Lung (tissue), 17 donors: ENCODE measurements at places on chromosomes 12 and 14. TPM values are rescaled to one million over a fixed set of nuclear protein-coding genes. Genes with fewer than 3 reads are reported as not detected.
A peak's percentile ranks its signal among the peaks of the same experiment; 100 is the strongest.

DNA sequence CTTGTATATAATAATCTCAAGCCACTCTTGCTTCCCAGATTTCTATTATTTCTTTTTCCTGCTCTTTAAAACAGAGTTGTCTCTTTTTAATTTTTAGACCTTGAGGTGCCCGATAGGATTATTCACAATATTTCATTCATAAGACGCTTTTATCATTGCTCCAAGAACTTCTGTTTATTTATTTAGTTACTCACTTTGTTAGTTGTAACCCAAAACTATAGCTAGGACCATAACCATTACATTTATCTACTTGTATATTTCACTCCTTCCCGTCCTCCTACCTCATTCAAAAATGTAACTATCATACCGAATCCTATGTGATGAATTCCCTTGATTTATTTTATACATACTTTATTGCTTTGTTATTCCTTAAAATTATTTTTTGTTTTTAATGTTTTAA, 7.1 kb downstream of the EIF2S3B start:
- no peak for DNase-seq

GRCh38 chr12:95545731-95546490, 5.4 kb downstream of the USP44 start:
- no peak for DNase-seq

DNA sequence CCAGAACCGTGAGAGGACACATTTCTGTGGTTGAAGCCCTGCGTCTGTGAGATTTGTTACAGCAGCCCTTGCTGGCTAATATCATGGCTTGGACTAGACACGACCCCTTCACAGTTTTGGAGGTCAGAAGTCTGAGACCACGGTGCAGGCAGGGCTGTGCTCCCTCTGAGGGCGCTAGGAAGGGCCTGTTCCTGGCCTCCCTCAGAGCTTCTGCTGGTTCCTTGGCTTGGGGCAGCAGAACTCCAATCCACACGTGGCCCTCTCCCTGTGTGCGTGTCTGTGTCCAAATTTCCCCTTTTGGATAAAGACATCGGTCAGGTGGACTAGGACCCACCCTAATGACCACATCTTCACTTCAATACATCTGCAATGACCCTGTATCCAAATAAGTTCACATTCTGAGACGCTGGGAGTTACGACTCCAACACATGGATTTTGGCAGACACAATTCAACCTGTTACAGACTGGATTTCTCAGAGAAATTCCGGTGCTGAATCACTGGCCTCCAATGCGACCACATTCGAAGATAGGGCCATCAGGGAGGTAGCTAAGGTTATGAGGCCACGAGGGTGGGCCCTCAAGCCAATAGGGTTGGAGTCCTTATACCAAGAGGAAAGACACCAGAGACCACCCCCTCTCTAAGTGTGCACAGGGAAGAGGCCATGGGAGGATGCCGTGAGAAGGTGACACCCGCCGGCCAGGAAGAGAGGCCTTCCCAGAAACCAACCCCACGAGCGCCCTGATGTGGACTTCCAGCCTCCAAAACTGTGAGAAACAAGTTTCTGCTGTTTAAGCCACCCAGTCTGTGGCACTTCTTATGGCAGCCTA, 43.6 kb upstream of the PPP2R5C start:
- DNase-seq = no peak

- DNase-seq = no peak
Measured at GRCh38 chr12:25262389-25263074, 11.8 kb upstream of the KRAS start.

- DNase-seq = no peak
Measured at GRCh38 chr14:92351750-92352149, 28.8 kb downstream of the SLC24A4 start.

DNA sequence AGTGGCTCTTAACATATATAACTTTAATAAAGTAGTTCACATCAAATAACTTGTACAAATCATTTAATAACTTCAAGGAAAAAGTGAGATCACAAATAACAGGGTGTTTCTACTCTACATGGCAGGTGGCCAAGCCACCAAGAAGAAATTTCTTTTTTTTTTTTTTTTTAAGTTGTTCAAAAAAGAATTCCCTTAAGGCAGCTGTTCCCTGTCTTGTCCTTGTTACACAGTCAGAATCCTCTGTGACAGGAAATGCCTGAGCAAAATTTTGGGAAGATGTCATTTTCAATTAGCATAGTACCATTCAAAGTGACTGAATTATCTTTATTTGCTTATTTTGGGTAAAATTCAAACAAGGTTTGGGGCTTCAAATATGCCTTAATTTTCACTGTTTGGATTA, 79.4 kb downstream of the LIN7A start:
- peak; percentile 22 for DNase-seq

DNA sequence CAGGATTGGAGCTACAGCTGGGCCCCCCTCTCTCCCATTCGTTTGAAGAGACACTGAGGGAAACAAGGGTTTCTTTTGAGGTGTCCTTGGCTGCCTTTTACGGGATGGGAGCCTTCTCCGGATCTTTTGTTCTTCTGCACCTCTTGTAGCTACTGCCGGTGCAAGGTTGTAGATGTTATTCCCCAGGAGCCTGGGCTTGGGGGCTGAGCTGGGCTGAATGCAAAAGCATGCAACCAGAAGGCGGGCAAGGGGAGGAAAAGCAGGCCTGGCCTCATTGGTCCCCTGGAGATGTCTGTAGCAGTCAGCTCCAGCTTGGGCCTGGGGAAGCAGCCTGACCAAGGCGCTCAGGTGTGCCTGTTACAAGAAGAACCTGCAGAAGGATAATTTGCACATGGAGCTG, 110.3 kb downstream of the GCH1 start:
- no peak for DNase-seq

DNA sequence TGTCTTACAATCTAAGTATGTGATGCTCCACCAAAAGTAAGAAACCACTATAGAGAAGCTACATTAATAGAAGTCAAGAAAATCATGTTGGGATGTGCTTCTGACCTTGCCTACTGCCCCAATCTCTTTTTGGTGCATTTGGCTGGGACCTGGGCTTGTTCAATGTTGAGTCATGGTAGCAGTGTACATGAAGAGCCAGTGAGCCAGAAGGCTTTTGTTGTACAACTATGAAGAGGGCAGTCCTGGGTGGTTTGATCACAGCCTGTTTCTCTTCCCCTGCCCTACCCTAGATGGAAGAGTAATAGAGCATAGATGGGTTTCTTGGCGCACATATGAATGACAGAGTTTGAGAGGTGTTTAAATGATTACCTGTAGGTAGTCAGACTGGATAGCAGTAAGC, 56.4 kb downstream of the UBR7 start:
- no peak for DNase-seq

- peak; percentile 12 for DNase-seq
Measured at GRCh38 chr12:108884116-108885012, 4.5 kb downstream of the DAO start.

DNA sequence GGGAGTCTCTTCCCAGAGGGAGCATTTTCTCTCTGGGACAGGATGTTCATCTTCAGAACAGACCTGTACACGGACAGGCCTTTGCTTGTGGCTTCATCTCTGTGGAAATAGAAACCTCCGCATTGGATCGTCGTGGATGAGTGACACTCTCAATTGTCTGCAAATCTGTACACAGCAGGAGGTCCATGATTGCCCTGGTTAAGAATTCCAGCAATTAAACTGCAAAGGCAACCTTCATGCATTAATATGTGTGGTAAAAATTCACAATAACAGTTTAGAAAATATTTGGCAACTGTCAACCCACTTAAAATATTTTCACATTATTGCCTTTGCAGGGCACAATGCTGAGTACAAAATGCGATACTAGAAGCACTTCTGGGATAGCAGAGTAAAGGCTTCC, 149.8 kb upstream of the SFSWAP start:
- DNase-seq = no peak

DNA sequence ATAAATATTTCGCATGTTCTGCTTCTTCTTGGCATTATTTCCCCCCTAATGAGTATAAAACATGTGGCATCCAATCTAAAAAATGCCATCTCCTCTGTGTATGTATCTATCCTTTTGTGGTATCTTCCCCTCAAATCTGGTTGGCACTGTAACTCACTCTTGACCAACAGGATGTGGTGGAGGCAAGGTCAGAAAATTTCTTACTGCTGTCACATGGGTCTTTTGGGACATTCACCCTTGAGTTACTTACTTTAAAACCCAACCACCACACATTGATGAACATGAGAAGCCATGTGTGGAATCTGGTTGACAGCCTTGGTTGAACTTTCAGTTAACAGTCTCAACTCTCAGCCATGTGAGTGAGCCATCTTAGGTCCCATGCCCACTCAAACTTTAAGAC, 516.9 kb downstream of the SLC16A7 start:
- no peak for DNase-seq

DNA sequence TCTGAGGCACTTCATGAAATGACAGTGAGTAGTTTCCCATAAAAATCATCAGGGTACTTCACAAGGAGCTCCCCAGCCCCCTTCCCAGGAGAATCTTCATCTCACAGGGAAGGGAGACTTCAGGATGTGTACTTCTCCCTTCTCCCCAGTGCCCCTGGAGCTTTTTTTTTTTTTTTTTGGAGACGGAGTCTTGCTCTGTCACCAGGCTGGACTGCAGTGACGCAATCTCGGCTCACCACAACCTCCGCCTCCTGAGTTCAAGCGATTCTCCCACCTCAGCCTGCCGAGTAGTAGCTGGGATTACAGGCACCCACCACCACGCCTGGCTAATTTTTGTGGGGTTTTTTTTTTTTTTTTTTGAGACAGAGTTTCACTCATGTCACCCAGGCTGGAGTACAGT, 10.4 kb downstream of the ITPK1 start:
- DNase-seq = no peak

DNA sequence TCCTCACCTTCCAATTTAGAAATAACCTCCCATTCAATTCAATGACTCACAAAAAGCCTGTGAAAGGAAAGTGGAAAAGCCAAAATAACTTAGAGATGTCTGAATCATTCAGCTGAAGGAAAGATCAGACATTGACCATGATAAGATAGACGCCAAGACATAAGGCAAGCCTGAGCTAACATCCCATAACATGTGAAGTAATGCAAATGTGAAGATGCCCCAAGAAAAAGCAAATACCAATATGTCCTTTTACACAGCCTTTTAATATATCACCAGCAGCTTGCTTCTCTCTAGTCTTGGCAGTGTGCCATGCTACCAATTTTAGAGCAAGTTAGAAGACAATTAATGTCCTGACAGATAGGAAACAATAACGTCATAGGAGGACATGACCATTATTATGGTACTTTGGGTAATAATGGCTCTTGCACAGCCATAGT, 2.4 kb upstream of the NUMB start:
- peak; percentile 63 for DNase-seq

- no peak for DNase-seq
Measured at GRCh38 chr14:71333705-71334104, 426.4 kb downstream of the PCNX1 start.

GRCh38 chr12:79983492-79983891, 48.6 kb upstream of the PPP1R12A start:
- DNase-seq = no peak

- DNase-seq = no peak
Measured at GRCh38 chr14:24366413-24366720, 1.6 kb upstream of the NFATC4 start.

GRCh38 chr12:131348646-131349045, 362.2 kb upstream of the SFSWAP start:
- no peak for DNase-seq

GRCh38 chr14:76227450-76228050, 75.8 kb downstream of the GPATCH2L start:
- no peak for DNase-seq

GRCh38 chr12:31479516-31480210, 111.3 kb downstream of the DENND5B start:
- DNase-seq = no peak

DNA sequence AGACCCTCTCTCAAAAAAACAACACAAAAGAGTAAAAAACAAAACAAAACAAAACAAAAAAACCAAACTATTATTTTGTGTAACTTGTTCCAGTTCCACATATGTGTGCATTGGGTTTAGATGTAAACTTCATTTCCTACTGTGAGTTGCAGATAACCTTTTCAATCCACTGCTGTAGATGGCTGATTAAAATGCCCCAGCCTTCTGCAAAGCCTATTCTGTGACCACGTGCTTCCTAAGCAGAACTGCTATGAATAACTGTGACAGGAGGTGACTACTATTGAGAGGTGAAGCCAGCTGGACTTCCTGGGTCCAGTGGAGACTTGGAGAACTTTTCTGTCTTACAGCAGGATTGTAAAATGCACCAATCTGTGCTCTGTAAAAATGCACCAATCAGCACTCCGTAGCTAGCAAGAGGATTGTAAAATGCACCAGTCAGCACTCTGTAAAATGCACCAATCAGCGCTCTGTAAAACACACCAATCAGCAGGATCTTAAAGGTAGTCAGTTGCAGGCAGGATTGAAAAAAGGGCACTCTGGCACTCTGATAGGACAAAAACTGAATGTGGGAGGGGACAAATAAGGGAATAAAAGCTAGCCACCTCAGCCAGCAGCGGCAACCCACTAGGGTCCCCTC, 10.3 kb upstream of the ELK3 start:
- no peak for DNase-seq

- no peak for DNase-seq
Measured at GRCh38 chr12:105335856-105336255, 5.4 kb downstream of the C12orf75 start.

DNA sequence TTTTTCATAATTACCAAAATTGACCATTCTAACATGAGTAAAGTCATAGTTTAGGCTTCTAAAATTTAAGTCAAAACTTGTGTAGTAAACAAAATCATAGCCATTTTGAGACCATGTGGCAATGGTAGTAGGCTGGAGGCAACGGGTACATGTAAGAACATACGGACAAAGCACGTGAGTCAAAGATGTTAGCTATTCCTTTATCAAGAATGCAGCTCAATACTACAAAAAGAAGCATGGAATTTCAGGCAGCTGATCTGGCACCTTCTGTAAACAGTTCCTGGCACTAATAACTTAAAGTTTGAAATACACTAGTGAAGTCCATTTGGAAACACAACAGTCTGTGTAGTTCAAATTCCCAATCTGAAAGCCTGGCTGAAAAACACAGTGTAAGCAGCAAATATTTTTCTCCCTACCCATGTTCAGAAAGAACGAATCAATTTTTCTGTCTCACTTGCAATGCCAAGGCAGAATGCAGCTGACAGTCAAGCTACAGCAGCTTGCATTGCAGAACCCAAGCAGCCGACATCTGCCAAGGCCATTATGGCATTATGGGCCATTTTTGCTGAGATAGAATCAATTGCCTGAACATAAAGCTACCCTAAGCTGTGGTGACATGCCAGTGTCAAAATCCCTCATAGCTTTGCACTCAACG, 29.3 kb downstream of the MYF5 start:
- DNase-seq = no peak

GRCh38 chr12:93221841-93222240, 155.9 kb upstream of the NUDT4 start:
- no peak for DNase-seq

- no peak for DNase-seq
Measured at GRCh38 chr12:122757568-122757967, 4.9 kb downstream of the DENR start.

Gene MARK3
- total RNA-seq = 177 TPM

Gene ERP27
- 64.6 TPM for total RNA-seq

Gene MED13L
- total RNA-seq = 112 TPM

Gene GYS2
- not detected for total RNA-seq

Gene TMEM229B
- 1.5 TPM for total RNA-seq

Gene MORN3
- 5.8 TPM for total RNA-seq

Gene CCDC198
- not detected for total RNA-seq

Gene TAS2R14
- total RNA-seq = 13.5 TPM

Gene PPFIA2
- total RNA-seq = 2.3 TPM

Gene RNASE4
- total RNA-seq = 51.9 TPM
